ENCODE measurements at places on chromosomes 1 and 21. TPM values are rescaled to one million over a fixed set of nuclear protein-coding genes. Genes with fewer than 3 reads are reported as not detected.

The TFB2M gene
- 22.0 TPM for total RNA-seq

The LRRC53 gene
- not detected for total RNA-seq

The TNFRSF1B gene
- total RNA-seq, result 2.9 TPM

DNA sequence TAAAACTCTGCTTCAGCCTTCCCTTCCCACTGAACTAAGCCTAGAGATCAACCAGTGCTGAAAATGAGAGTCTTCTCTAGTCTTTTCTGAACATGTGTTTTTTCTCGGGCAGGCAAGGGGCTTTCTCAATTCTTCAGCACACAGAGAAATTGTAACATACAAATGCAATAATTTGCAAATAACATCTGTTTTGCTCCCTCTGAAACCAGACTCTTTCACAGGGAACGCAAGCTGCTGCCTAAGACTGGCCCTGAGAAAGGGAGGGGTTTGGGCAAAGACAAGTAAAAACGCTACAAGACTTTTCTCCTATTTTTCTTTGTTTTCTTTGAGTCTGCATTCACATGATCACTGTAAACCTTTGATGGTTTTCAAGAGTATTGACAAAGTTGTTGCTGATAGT lies 39.6 kb upstream of the VN1R5 start:
- H3K27me3 ChIP-seq, result no peaks in the 10 kb centered on the region
- DNase-seq, result no peak
- H3K4me1 ChIP-seq, result no peaks in the 10 kb centered on the region
- no peak overlapping the region for H3K4me3 ChIP-seq

- H3K4me3 ChIP-seq, result no peak overlapping the region
- no peak overlapping the region for H3K27ac ChIP-seq
- DNase-seq, result no peak
- peaks cover 5% of the 10 kb centered on the region for H3K36me3 ChIP-seq
- H3K4me1 ChIP-seq, result peaks cover 12% of the 10 kb centered on the region
- H3K27me3 ChIP-seq, result peaks cover 20% of the 10 kb centered on the region
Observed at GRCh38 chr1:6183520-6183989, 3.4 kb upstream of the CHD5 start.

DNA sequence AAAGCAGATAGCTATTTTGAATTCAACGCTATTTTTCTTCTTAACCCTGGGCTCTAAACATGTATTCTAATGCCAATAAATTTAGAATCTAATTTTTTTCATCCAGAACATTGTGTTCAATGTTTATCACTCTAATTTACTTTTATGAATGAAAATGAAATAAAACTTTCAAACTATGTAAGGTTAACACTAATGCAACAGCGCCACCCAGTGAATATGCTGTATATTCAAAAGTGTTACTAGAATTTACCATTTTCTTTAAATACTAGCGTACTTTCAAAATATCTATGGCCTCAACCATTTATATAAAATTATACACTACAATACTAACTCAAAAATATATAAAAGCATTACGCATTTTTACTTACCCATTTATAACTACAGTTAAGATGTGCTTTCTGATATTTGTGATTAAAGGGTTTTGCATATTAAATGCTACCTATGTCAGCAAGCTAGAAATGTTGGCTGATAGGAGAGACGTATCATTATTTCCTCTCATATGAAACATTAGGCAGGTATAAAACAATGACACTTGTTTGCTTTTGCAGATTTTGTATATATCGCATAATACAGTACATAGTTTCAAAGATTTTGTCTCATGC lies 5.9 kb upstream of the NUF2 start:
- H3K4me1 ChIP-seq, result peaks cover 1% of the 10 kb centered on the region
- H3K27ac ChIP-seq, result no peak overlapping the region
- no peak for DNase-seq

GRCh38 chr1:38208716-38209632 lies 162.4 kb upstream of the POU3F1 start:
- no peaks in the 10 kb centered on the region for H3K4me1 ChIP-seq
- no peaks in the 10 kb centered on the region for H3K36me3 ChIP-seq
- H3K27me3 ChIP-seq, result no peaks in the 10 kb centered on the region
- H3K4me3 ChIP-seq, result no peak overlapping the region
- no peak for DNase-seq

DNA sequence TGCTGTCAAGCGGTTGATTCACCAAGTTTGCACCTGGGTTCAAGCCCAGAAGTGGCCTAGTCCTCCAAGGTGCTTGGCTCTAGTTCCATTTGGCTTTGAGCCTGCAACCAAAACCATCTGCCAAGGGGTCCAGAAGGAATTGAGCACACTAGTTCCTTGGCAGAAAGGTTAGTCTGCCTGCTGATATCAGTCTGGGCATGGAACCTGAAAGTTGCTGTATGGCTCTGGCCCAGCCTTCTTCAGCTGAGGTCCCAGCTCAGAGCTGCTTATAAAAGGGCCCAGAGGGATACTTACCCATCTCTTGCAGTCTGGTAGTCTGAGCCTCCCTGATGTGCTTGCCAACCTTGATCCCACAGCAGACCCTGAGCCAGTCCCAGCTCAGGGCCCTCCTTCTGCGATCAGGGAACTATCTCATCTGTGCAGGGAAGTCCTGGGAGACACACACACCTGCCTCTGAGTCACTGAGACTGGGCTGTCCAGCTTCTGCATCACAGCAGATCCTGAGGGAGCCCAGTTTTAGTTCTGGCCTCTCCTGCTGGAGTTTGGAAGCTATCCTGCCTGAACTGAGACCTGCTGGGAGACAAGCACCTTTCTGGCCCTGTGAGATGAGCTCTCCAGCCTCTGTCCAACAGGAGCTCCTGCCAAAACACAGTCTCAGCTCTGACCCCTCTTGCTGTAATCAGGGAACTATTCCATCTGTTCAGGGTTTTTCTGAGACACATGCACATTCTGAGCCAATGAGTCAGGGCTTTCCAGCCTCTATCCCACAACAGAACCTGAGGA lies 75.8 kb downstream of the CTH start:
- no peak for DNase-seq
- no peaks in the 10 kb centered on the region for H3K27me3 ChIP-seq
- H3K36me3 ChIP-seq, result no peaks in the 10 kb centered on the region
- no peak overlapping the region for H3K27ac ChIP-seq
- no peak overlapping the region for H3K4me3 ChIP-seq

All from H1 (cell line).